Panc1 (cell line): ENCODE measurements at places on chromosomes 12 and 14. TPM values are rescaled to one million over a fixed set of nuclear protein-coding genes. Genes with fewer than 3 reads are reported as not detected.

ABHD12B gene
- total RNA-seq, result not detected

RNASE2 gene
- total RNA-seq, result not detected

- DNase-seq, result no peak
Observed at GRCh38 chr12:15602051-15602672, 187.0 kb downstream of the EPS8 start.

SSTR1 gene
- not detected for total RNA-seq

DNA sequence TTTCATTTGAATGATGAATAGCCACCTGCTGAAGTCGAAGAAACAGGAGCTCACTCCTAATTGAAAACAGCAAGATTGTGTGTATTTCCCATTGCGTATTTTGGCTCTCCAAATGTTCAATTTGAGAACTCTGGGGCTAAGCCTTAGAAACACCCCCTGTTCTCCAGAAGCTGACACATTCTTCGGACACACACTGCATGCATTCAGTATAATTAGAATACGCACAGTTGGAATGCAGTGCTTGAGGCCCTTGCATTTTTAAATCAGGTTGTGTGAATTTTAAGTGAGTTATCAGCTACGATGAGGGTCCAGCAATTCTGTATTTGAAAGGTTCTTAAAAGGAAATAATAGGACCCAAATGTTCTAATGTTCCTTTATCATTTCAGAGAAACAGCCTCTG, 103.8 kb downstream of the PRKD1 start:
- no peak for DNase-seq

L3HYPDH gene
- total RNA-seq, result 25.1 TPM

DNA sequence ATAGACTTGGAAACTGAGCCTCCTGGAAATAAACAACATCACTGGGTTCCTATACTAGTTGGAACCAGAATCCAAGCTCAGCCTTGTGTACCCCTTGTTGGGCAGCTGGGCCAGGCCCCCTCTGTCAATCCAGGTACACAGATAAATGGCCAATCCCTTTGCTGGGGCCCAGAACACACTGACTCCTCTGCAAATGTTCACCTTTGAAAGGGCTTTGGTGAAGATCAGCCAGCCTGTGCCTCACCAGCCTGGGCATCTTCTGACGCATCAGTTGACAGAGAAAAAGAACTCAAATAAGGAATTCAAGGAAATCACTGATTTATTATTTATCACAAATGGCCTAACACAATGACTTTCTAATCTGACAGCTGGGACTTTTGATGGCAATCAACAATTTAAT, 1090.2 kb downstream of the BCL11B start:
- DNase-seq, result no peak

TPH2 gene
- total RNA-seq, result not detected

- DNase-seq, result no peak
Observed at GRCh38 chr12:67751381-67751928, 102.9 kb downstream of the DYRK2 start.
